Activated naive CD4-positive, alpha-beta T cell treated with anti-CD3 and anti-CD28 coated beads, Interleukin-2, amount 50 U/mL, for 72 hours (primary cell): ENCODE measurements at places on chromosomes 6 and 20.
A peak's percentile ranks its signal among the peaks of the same experiment; 100 is the strongest.

- DNase-seq = no peak
Observed at GRCh38 chr6:155970876-155971708, 515.5 kb upstream of the NOX3 start.

GRCh38 chr6:63824722-63825121, 189.1 kb downstream of the PHF3 start:
- no peak for DNase-seq

DNA sequence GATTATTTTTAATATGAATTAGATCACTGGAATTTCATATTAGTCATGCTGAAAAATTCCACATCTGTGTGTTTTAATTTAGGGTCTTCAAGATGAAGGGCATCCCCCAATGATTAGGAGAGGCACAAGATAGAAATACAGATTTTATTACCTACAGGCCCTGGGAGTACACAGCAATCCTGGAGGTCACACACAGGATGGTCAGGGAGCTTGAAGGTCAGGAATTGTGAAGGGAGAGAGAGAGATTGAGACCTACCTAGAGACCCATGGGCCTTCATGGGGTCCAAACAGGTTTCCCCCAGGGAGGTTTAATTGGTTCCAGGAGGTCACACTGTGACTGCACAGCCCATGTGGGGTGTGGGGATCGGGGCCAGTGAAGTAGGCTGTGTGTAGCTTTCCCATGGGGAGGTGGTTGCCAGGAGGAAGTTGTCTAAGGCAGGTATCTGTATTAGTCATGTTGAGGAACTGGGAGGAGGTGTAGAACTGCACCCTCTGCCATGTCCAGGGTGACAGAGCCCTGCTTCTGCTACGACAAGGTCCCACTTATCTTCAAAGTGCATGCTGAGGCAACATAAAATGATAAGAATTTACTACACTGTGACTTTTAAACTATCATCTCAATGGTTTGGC, 18.3 kb downstream of the SNX9 start:
- DNase-seq = no peak

DNA sequence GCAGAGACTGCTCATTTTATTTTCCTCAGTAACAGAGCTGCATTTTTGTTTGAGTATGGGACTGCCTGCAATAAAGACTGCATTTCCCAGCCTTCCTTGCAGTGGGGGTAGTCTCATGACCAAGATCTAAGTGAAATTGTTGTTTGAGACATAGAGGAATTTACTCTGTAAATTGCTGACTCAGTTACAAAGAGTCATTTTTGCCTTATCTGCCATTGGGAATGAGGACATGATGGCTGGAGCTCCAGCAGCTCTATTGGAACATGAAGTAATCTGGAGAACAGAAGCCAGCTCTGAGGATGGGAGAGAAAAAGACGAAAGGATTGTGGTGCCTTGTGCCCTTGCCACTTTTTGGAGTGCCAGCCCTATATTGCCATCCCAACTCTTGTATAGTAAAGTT, 2.1 kb upstream of the CST11 start:
- no peak for DNase-seq

DNA sequence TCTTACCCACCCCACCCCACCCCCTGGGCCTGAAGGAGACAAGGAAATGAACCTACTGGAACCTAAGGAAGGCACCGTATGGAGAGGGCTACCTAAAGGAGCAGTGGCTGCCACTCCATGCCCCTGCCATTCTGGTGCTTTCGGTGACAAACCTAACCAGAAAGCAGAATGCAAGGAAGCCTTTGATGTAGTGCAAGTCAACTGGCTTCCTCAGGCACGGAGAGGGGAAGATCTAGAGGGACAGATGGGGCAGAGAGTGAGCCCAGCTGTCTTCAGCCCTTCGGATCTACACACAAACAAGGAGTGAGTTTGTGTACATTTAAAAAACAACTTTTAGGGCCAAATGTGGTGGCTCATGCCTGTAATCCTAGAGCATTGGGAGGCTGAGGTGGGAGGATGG, 39.5 kb downstream of the PPP1R16B start:
- DNase-seq = no peak

DNA sequence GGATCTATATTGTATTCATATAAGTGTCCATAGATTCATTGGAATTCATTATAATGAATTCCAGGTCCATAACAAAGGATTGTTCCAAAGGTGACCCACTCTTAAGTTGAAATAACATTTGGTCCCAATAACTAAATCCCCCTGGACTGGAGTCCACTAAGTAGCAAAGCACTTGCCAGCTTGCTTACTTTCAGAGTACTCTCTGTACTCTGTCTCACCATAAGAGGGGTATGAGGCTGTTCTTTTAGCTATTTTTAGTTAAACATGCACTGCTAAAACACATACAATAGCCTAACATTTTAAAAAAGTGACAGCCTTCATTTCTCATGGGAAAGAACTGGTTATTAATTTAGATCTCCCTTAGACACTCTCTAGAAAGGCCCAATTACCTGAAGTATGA, 16.7 kb upstream of the ARHGAP18 start:
- no peak for DNase-seq

- no peak for DNase-seq
Observed at GRCh38 chr20:55166063-55166462, 690.7 kb downstream of the DOK5 start.

GRCh38 chr20:63750807-63751470, 11.4 kb downstream of the SLC2A4RG start:
- DNase-seq = peak; percentile 52

DNA sequence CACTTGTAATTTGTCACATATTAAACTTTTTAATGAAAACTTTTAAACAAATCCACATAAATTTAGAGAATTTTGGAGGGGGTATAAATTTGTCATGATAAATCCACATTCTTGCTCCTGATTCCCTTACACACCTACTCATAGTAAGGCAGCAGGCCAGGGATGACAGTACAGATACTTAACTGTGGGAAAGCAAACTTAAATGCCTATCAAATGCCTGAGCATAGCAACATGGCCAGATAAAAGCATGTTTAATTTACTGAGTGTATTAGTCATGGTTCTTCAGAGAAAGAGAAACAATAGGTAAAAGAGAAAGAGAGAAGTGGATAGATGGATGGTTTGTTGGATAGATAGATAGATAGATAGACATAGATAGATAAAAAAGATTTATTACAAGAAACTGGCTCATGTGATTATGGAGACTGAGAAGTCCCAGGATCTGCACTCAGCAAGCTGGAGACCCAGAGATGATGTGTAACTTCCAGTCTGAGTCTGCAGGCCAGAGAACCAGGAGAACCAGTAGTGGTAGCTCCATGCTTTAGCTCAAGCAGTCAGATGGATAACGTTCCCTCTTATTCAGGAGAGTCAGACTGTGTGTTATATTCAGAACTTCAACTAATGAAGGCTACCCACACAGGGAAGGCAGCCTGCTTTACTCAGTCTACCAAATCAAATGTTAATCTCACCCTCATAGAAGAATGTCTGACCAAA, 15.9 kb upstream of the ADGRF1 start:
- DNase-seq = no peak

GRCh38 chr20:63642527-63643247, 10.5 kb downstream of the STMN3 start:
- DNase-seq = no peak

DNA sequence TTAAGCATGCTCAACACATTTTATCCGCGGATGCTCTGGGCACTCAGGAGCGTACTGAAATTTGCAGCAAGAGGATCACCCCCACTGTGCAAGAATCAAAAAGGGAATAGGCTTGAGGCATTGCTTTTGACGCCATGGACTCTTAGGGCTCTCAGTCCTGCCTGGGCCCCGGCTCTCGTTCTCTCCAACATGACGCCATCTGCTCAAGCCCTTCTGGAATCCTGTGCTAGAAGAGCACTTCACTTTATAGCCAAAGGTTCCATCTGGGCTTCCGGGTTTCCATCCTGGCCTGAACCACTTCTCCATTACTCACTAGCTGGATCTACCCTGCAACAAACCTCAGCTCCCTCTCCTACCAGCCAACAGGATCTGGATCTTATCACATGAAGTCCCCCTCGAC, 105.3 kb downstream of the FOXF2 start:
- DNase-seq = no peak

- no peak for DNase-seq
Observed at GRCh38 chr6:150617496-150618460, 18.1 kb downstream of the PLEKHG1 start.

DNA sequence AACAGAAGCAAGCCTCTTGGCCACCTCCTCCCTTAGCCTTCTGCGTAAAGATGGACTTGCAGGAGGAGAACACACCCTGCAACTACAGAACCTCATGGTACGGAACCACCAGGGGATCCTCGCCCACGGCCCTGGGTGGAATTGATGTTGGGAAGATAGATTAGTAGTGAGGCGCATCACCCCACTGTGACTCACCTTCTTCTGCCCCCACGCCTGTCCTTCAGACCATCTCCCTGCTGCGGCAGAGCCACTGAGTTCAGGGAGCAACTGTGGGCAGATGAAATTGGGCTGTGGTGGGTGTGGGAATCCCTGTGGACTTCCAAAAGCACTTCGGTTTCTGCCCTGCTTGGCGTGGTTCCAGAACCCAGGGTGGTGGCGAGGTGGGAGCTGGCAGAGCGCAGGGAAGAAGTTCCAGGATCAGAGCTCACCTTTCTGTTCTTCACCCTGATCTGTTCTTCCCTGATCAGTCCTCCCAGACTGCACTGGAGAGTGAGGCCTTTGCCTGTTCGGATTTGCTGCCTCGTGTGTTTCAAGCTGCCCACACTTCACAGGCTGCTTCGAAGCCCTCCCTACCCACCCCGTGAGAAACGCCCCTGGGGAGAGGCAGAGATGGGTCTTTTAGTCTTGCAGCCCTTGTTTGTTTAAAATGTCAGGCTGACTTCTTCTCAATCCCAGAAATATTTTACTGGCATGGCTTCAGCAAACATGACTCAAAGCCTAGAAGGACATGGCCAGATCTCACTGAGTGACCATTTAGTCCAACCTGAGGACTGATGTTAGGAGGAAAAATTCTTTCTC, 92.8 kb upstream of the MLN start:
- no peak for DNase-seq
